ENCODE measurements at places on chromosomes 6 and 20.

DNA sequence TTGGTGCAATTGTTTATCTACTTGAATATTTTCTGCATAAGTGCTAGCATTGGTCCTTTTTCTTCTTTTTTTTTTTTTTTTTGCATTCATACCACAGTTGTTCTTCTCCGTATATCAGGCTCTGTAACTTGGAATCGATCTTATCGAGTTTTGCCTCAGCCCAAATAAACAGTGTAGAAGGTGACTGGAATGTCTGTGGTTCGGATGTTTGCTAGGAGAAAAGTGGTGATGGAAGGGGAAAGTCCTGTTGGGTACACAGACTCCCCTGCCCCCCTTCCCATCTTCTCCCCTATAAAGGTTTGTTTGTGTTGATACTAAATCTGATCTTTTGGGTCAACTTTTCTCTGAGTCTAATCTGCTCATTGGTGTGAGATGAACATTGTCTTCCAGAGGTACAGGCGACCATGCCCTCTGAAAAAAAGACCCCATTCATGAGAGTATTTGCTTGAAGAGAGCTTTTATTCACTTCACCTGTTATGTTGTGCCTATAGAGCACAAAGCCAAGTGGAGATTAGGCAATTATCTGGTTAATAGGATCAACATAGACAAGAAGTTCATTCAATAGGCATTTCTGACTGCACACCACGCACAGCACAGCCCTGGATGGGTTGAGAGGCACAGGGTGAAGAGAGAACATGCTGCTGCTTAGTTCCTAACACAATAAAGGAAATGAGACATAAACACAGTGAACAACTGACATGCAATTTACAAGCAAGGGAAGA is 620.0 kb downstream of the PKHD1 start:
- no peak for DNase-seq

DNA sequence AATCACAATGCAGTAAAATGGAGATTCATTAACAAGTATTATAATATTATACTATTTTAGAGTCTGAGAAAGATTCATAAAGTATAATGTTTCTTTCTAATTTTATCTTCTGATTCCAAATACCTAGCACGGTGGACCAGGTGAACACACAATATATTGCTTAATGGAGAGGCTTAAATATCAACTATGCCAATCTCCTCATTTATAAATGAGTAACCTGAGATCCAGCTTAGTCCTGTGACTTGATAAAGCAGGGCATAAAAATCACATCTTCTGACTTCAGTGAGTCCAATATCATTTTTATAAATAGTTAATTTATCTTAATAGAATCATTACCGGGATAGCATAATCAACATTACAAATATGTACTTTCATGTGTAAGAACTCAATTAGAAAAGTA is 144.4 kb upstream of the GJE1 start:
- DNase-seq: no peak

- DNase-seq: no peak
These were observed 125.4 kb downstream of the SH3BGRL2 start for GRCh38 chr6:79756496-79756895.

- DNase-seq: no peak
These were observed 249.3 kb downstream of the CD83 start for GRCh38 chr6:14366872-14367271.

GRCh38 chr6:149324428-149324827 is 6.9 kb downstream of the TAB2 start:
- DNase-seq: no peak

DNA sequence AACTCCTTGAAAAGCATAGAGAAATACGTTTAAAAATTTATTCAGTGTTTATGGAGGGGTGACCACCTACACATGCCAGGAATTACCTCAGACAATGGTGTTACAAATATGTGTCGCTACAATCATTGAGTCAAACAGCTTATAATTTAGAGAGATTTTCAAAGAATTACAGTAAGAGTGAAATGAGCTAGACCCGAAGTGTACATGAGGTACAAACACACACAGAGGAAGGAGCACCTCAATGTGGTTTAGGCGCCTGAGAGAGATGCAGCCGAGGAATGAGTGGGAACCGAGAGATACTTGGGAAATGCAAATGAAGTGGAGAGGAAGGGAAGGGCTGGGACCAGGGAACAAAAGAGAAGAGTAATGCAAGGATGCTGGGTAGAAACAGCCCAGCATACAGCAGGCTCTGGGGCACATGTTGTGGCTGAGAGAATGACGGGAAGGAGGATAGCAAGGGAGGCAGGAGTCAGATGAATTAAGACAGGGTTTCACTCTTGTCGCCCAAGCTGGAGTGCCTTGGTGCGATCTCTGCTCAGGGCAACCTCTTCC is 15.5 kb downstream of the EEF1E1 start:
- DNase-seq: no peak

DNA sequence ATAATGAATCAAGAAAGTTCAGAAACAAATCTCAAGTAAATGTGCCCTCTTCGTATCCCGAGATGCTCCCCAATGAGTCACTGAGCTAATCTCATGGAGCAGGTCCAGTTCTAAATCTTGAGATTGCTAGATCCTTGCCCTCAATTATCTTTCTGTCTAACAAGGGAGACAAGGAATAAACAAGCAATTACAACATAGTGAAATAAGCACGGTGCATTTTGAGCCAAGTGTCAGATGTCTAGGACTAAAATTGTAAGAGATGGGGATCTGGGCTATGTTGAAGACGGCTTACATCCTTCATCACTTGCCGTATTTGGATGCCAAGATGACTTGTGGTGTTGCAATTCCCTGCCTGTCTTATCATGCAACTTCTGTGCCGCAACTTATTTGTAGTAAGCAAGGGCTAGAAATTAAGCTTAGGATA is 56.5 kb upstream of the ADGRF1 start:
- DNase-seq: no peak
